Upper lobe of left lung (tissue), 6 donors: ENCODE measurements at places on chromosomes 1 and 21. TPM values are rescaled to one million over a fixed set of nuclear protein-coding genes. Genes with fewer than 3 reads are reported as not detected.

DNA sequence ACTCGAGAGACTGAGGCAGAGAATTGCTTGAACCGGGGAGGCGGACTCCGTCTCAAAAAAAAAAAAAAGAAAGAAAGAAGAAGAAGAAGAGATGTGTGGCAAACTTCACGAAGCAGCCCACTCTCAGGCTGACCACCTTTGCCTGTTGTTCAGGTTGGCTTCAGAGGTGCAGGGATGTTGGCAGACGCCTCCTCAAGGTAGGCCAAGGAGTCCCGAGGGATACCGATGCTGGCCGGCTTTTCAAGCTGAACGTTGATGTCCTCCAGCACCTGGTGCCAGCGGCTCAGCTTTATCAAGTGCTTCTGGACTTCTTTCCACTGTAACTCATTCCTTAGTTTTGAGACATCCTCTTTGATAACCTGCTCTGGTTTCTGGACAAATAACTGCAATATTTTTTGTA, 243.8 kb upstream of the ADGRL2 start:
- no peaks in the 10 kb centered on the region for H3K36me3 ChIP-seq
- no peak overlapping the region for H3K27ac ChIP-seq
- H3K27me3 ChIP-seq: no peaks in the 10 kb centered on the region
- H3K4me1 ChIP-seq: no peaks in the 10 kb centered on the region
- H3K4me3 ChIP-seq: no peak overlapping the region

- no peak overlapping the region for H3K27ac ChIP-seq
- no peak overlapping the region for H3K4me3 ChIP-seq
- H3K4me1 ChIP-seq: no peaks in the 10 kb centered on the region
- no peak for DNase-seq
- H3K27me3 ChIP-seq: no peaks in the 10 kb centered on the region
- H3K36me3 ChIP-seq: no peaks in the 10 kb centered on the region
Measured at GRCh38 chr1:221462345-221462744, 279.5 kb downstream of the DUSP10 start.

DNA sequence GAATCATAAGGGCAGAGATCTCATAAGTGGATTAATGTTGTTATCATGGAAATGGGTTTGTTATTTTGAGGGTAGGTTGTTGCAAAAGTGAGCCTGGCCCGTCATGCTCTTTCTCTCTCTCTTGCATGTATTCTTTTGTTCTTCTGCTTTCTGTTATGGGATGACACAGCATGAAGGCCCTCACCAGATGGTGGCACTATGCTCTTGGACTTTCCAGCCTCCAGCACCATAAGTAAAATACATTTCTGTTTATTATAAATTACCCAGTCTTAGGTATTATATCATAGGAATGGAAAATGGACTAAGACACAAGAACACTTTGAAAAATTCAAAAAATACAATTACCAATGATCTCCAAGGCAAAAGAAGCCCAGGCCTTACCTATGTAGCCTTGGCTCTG, 676.1 kb downstream of the PTPRU start:
- H3K36me3 ChIP-seq: no peaks in the 10 kb centered on the region
- no peak overlapping the region for H3K4me3 ChIP-seq
- H3K27me3 ChIP-seq: no peaks in the 10 kb centered on the region

DNA sequence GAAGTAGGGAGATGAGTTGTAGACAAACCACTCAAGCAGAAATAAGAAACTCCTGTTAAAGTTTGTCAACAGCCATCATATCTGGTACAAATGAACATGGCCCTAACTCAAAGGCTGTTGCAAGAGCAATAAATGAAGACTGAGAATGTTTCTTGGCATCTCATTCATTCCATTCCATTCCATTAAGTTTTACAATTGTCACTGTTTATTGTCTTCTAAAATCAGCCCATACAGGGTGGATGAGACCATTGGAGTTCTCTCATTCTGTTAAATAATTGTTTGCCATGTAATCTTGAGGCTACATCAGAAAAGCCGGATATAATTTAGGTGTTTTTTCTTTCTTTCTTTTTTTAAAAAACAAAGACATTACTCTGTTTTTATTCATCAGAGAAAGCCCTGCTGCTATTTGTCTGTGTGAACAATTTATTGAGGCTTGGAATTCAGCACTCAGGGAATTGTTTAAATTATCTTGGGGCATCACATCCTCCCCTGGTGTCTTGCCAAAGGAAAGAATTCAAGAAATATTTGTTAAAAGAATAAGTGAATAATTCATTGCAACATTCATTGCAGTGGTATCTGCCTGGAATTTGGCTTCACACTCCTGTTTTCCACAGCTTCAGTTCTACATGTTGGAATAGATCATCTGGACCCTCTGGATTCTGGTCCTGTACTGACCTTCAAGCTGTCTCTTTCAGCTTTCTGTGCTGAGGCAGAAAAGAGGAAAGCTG, 604.5 kb downstream of the PLPP3 start:
- no peak for DNase-seq
- H3K4me1 ChIP-seq: no peaks in the 10 kb centered on the region
- no peaks in the 10 kb centered on the region for H3K27me3 ChIP-seq
- no peaks in the 10 kb centered on the region for H3K36me3 ChIP-seq
- no peak overlapping the region for H3K4me3 ChIP-seq
- H3K27ac ChIP-seq: no peak overlapping the region

GRCh38 chr1:167158813-167159275, 61.8 kb upstream of the POU2F1 start:
- H3K27me3 ChIP-seq: no peaks in the 10 kb centered on the region
- DNase-seq: no peak
- no peaks in the 10 kb centered on the region for H3K4me1 ChIP-seq

- H3K27ac ChIP-seq: no peak overlapping the region
- no peaks in the 10 kb centered on the region for H3K27me3 ChIP-seq
- H3K4me1 ChIP-seq: peaks cover 36% of the 10 kb centered on the region
- H3K4me3 ChIP-seq: no peak overlapping the region
- peak; percentile 72 for DNase-seq
Measured at GRCh38 chr21:42117229-42117966, 46.3 kb downstream of the UMODL1 start.

DNA sequence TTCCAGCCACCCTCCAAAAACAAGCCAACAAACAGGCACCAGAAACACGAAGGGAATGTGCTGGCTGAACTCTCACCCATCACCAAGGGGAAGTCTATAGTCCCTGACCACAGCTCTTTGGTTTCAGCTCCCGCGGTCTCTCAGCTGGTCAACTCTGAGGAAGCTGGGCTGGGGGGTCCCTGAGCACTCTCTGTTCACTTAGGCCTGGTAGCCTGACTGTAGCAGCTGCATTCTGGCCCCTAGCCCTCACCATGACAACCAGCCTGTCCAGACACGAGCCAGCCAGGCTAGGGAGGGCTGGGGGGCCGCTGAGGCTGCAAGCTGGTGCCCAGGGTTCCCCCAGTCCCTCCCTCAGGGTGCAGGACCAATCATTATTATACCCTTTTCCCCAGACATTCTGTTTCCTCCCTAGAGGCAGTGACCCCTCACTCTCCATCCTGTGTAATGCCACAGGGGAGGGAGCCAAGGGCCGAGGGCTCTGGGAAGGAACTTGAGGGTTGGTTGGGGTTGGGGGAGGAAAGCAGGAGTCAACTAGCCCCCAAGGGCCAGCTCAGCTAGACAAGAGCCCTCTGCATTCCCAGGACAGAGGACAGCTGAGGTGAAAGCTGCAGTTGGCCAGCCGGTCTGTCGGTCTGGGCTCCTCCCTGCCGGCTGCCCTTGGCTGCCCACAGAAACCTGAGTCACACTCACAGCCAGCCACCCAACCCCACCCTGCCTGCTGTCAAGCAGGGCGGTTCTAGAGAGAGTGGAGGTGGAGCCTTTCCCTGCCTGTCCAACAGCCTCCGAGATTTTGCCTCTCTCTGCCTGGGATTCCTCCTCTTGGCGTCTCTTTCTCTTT, 1.2 kb upstream of the TRAPPC3 start:
- no peaks in the 10 kb centered on the region for H3K27me3 ChIP-seq
- peaks cover 4% of the 10 kb centered on the region for H3K36me3 ChIP-seq
- peak overlapping the region; percentile 22 for H3K4me3 ChIP-seq

GRCh38 chr1:40316595-40317393, at the start of gene COL9A2:
TSS of gene COL9A2 (minus strand) at chr1:40317286. CDS start at chr1:40317197, 89 bp downstream.
- H3K27ac ChIP-seq: no peak within 1 kb of the TSS
- H3K36me3 ChIP-seq: no peaks in the 10 kb centered on the region
- peaks cover 26% of the 10 kb centered on the region for H3K4me1 ChIP-seq
- H3K4me3 ChIP-seq: no peak within 1 kb of the TSS

GRCh38 chr1:14435368-14436023, 163.0 kb upstream of the KAZN start:
- H3K27me3 ChIP-seq: no peaks in the 10 kb centered on the region
- H3K27ac ChIP-seq: no peak overlapping the region
- no peak overlapping the region for H3K4me3 ChIP-seq
- DNase-seq: no peak

DNA sequence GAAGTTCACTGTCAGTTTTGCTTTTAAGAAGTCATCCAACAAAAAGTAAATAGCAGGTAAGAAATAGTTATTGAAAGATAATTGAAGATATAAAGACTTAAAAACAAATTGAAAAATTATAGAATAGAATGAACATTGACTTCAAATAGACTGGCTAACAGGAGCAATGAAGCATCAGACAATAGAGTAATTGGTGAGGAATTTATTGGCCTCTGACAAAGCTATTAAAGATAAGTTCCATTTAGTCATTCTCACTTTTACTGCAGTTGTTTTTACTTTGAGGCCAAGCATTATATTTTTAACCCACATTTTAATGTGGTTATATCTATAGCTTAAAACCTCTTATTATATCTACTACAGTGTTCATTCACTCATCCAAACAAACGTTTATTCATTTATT, 228.8 kb upstream of the ADGRL2 start:
- H3K27me3 ChIP-seq: no peaks in the 10 kb centered on the region
- DNase-seq: no peak
- no peak overlapping the region for H3K4me3 ChIP-seq
- H3K36me3 ChIP-seq: no peaks in the 10 kb centered on the region

DNA sequence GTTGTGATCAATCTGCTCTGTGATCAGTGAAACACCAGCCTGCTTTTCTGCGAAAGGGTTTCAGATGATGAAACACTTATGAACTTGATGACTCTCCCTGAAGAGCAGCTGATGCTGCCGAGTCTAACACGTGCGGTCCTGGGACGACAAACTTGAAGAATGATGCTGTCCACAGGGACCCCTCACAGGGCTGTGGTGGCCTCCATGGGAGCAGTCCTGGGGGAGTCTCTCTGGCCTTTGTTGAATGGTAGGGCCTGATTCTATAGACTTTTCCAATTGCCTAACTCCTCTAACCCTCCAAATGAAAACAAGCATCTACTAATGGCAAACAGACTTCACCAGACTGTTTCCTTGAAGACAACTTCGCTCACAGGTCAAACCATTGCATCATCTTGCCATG, at the start of gene OR2T10:
Gene OR2T10, minus strand, starts transcription at position 112 of the 400 bp plus-strand sequence. CDS start 3,932 bp downstream, outside the sequence.
- DNase-seq: no peak
- H3K27ac ChIP-seq: no peak within 1 kb of the TSS
- H3K4me1 ChIP-seq: no peaks in the 10 kb centered on the region
- no peak within 1 kb of the TSS for H3K4me3 ChIP-seq
- H3K27me3 ChIP-seq: no peaks in the 10 kb centered on the region

DNA sequence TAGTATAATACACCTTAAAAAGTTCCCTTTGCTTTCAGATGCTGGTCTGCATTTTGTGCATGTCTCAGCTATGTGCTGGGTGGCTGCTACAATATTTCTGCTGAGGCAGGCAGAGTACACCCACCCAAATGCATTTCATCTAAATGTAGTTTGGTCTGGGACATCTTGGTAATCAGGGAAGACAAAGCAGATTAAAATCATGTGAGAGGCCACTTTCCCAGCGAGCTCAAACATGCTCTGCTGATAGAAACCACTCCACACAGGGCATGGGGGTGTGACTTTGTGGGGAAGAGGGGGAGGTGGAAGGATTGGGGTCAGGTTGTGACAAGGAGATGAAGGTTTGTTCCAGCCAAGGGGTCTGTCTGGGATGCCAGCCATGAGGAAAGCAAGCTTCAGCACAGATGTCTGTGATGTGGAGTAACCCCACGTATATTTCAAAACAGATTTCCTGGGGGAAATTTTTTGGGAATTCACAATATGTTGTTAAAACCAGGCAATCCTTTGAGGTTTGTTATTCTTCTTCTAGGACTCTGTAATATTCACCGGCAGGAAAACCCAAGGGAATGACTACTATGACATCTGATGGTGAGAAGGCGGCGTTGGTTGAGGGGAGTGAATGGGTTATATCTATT, 255.1 kb upstream of the FGGY start:
- no peak overlapping the region for H3K4me3 ChIP-seq
- peaks cover 4% of the 10 kb centered on the region for H3K4me1 ChIP-seq
- no peak for DNase-seq

- H3K4me3 ChIP-seq: peak overlapping the region; percentile 75
- H3K36me3 ChIP-seq: no peaks in the 10 kb centered on the region
- peaks cover 21% of the 10 kb centered on the region for H3K4me1 ChIP-seq
- peak overlapping the region; percentile 82 for H3K27ac ChIP-seq
- DNase-seq: no peak
Measured at GRCh38 chr1:151540982-151541377, 871 bp downstream of the TUFT1 start.

- no peak overlapping the region for H3K4me3 ChIP-seq
- peaks cover 3% of the 10 kb centered on the region for H3K4me1 ChIP-seq
- DNase-seq: no peak
- H3K36me3 ChIP-seq: no peaks in the 10 kb centered on the region
- no peak overlapping the region for H3K27ac ChIP-seq
Measured at GRCh38 chr1:201349092-201349491, 28.4 kb downstream of the TNNT2 start.

DNA sequence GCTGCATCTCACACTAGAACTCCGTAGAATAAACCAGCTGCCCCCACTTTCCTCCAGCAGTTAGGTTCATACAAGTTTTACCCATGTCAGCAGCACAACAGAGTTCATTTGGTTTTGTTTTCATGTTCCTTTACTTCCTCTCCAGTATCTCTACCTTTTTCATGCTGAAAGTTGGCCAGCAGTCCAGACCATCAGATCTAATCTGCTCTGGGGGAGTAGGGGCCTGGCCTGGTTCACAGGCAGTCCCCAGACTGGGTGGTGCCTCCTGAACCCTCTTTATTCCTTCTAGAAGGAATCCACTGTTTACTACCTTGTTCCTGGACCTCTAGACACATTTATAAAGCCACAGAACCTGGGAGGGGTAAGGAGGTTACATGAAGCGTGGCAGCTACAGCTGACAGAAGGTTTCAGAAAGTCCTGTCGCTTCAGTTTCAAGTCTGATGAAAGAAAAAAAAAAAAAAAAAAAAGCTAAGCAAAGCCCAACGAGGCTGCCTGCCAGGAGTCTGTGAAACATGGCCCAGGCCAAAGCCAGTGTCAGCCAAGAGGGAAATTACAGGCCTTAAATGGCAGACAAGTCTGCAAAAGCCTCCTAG, 184.6 kb upstream of the JUN start:
- H3K36me3 ChIP-seq: no peaks in the 10 kb centered on the region
- peak overlapping the region; percentile 77 for H3K27ac ChIP-seq
- no peak overlapping the region for H3K4me3 ChIP-seq
- DNase-seq: no peak
- no peaks in the 10 kb centered on the region for H3K27me3 ChIP-seq
- H3K4me1 ChIP-seq: peaks cover 17% of the 10 kb centered on the region

GRCh38 chr1:226608699-226609505, 60.3 kb downstream of the STUM start:
- DNase-seq: peak; percentile 57
- H3K27ac ChIP-seq: no peak overlapping the region
- H3K4me3 ChIP-seq: no peak overlapping the region
- no peaks in the 10 kb centered on the region for H3K36me3 ChIP-seq
- no peaks in the 10 kb centered on the region for H3K27me3 ChIP-seq

Gene DCST1
- total RNA-seq: not detected

Gene ADORA1
- total RNA-seq: 3.0 TPM

Gene HEYL
- 15.9 TPM for total RNA-seq

Gene GPR137B
- total RNA-seq: 29.5 TPM

Gene PCBP3
- 10.5 TPM for total RNA-seq

Gene FMO5
- total RNA-seq: 154 TPM

Gene TMEM54
- 53.3 TPM for total RNA-seq

Gene OR2AK2
- not detected for total RNA-seq

Gene ERICH3
- total RNA-seq: 3.6 TPM

Gene IGSF8
- 41.2 TPM for total RNA-seq

Gene TENT5C
- 37.8 TPM for total RNA-seq
